Ammon's horn (tissue), 1 donor: ENCODE measurements at places on chromosomes 12 and 14.

DNA sequence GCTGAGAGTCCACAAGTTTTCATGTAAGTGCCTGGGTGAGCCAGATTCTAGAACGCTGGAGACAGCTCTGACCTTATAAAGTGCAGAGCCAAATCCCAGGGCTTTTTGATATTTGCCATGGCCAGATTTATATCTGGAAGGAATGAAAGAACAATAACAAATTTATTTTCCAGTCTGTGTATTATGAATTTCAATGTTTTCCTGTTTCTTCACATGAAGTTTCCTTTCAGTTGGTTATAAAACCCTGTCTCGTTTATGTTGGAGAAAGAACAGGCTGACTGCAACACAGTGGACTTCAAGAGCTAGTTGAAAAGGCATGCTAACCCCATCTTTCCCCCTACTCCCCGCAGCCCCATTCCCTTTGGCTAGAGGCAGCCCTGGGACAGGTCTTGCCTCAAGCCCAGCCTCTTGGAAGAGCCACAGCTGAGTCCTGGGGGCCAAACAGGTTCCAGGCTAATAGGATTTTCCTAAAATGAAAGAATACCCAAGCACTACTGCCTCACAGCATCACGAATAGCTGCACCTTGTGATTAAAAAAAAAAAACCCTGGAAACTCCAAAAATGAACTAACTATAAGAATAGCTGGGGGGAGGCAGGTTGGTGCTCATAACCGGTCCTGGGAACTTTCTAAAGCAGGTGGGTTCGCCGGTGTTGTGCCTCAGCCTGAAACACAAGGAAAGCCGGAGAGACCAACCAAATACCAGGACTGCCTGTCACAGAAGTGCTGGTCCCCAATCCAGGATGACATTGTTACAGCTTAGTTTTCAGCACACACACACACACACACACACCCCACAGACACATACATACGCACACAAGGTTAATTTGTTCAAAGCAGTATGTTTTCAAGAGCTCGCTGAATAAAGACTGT, 1.5 kb downstream of the FBLN5 start:
- no peak for DNase-seq

DNA sequence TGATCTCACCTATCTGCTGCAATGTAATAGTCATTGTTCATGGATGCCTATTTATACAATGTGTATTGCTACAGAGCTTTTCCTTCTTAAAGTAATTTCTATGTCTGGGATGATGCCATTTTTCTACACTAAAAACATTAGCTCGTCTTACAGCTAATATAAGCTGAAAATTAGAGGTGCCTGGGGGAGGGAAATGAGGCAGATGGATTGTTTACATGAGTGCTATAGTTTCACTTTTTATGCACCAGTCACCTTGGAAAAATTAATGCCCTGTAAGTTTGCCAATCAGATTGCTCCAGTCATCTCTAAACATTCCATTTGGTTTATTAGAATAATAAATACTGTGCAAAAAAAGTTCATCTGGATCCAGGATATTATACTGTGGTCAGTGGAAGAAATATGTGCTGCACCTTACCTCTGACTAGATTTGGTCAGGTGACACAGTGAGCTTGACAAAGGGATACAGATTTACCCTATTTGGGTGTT, 436.2 kb downstream of the RAD51B start:
- no peak for DNase-seq

DNA sequence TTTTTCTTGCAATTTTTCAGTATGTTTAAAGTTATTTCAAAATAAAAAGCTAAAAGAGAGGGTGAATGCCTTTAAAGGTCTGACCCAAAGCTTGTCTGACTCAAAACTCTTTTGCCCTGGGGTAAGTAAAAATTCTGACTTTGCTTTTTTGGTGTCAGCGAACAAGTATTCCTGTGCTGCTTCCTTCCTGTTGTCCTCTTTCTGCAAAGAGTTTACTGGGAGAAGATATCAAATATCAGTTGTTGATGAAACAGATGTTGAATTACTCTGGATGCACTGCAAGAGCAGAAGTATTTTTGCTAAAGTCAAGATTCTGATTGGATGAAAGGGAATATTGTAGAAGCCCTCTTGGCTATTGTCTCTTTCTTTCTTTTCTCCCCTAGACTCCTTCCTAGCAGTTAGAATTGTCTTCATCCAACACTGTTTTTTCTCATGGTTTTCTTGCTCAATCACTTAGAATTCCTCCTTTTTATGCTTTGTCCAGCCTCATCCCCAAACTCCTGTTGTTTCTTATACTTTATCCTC, 62.0 kb downstream of the DACT1 start:
- no peak for DNase-seq

GRCh38 chr12:95380997-95381786, 92.8 kb upstream of the METAP2 start:
- no peak for DNase-seq
